ENCODE measurements at places on chromosomes 2 and 18.

GRCh38 chr18:27583466-27583865, 398.4 kb upstream of the CHST9 start:
- DNase-seq: no peak

- DNase-seq: no peak
These were observed 1115.9 kb upstream of the ZEB2 start for GRCh38 chr2:145635706-145636427.

DNA sequence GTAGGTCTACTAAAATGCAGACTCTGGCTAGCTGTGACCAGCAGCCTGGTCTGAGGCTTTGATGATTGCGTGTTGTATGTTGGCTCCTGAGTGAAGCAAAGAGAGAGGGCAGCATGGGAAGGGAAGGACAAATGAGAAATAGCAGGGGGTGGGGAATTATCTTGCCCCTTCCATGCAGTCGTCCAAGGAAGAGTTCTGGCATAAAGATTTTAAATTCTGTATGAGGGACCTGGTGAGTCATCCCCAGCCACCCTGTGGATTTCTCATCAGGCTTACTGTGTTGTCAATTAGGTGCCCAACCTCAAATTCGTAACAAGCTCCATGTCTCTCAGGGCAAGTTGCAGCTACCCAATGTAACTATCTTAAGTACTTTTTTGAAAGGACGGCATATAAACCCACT, 72.1 kb upstream of the NOSTRIN start:
- no peak for DNase-seq

GRCh38 chr2:113257516-113258264, 21.0 kb downstream of the PAX8 start:
- DNase-seq: no peak

- peak; percentile 17 for DNase-seq
These were observed 68.9 kb downstream of the BIRC6 start for GRCh38 chr2:32425719-32426141.

GRCh38 chr2:38092196-38092902, 16.4 kb upstream of the CYP1B1 start:
- no peak for DNase-seq

- no peak for DNase-seq
These were observed 198.8 kb upstream of the TWIST2 start for GRCh38 chr2:238649123-238649522.

- no peak for DNase-seq
These were observed 582.6 kb downstream of the CNTNAP5 start for GRCh38 chr2:124607679-124608078.

DNA sequence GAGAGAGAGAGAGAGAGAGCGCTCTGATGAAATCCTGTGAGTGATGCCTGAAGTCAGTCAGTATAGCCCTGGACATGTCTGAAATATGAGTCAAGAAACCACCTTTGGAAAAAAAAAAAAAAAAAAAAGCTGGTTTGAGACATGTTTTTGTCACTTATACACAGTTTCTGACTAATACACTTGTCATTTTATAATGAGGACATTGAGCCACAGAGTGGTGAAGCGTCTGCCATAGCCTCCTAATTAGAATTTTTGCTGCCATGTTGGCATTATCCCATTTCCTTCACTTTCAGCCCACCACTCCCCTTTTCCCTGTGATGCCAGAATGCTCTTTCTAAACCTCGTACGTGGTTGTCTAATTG, 15.7 kb upstream of the MYO3B start:
- DNase-seq: no peak

- DNase-seq: no peak
These were observed 1038.9 kb upstream of the ZEB2 start for GRCh38 chr2:145558617-145559350.

GRCh38 chr2:10089565-10090190, 9.5 kb upstream of the CYS1 start:
- DNase-seq: no peak

- no peak for DNase-seq
These were observed 231.7 kb downstream of the KLHL29 start for GRCh38 chr2:23616630-23617029.

DNA sequence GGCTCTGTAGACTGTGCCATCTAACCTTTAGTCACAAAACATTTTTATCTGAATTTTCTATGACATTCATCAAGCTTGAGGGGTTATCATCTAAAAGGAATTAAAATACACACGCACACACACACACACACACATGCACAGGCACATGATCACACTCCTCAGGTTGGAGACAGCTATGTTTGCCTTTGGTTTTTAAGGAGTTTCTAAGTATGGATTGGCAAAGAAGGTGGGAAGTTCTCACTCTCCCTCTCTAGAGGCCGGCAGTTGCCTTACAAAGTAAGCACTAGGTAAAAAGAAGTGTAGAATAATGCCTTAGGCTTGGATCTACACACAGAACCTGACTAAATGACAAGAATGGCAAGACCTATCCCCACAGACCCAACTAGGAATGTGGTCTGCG, 437.1 kb downstream of the ZEB2 start:
- DNase-seq: no peak

DNA sequence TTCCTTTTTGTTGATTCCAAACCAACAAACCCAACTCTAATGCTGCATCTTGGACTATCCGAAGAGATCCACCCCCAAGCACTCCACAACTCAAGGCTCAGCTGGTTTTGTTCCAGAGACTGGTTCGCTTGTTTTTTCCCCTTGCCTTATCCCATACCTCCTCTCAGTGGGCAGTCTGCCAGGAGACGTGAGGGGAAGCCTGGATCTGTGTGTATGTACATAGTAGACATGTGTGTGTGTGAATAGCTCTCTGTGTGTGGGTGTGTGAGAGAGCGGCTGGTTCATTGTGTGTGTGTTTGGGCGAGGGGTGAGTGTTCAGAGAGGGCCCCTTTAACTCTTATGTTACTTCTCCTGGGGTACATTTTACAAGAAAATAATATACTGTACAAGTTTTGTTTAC, 94.4 kb downstream of the NRP2 start:
- no peak for DNase-seq

GRCh38 chr18:46341986-46342525, 237.9 kb downstream of the HAUS1 start:
- no peak for DNase-seq

- DNase-seq: no peak
These were observed 358.9 kb downstream of the HRH4 start for GRCh38 chr18:24819141-24819890.

GRCh38 chr2:127608061-127609030, 37.6 kb upstream of the GPR17 start:
- no peak for DNase-seq

GRCh38 chr18:22822024-22822423, 111.1 kb upstream of the RBBP8 start:
- DNase-seq: no peak

GRCh38 chr18:9535430-9535991, 60.2 kb downstream of the RALBP1 start:
- DNase-seq: peak; percentile 92

DNA sequence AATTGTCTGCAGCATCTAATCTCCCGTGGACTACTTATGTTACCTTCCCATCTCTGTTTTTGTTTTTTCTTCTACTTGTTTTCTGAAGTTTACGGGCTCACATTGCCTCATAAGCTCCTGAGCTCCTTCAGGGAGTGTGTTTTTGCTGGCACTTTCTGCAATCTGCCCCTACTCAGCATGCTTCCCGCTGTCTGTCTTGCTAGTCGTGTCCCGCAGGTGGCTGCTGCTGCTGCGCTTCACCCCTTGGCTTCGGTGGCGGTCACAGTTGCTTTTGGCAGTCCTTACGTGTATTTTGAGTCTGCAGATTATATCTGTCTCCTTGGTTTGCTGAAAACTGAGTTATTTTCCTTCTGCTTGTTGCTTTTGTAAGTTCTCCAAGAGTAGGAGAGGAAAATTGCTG, 37.3 kb downstream of the FER1L5 start:
- DNase-seq: no peak

DNA sequence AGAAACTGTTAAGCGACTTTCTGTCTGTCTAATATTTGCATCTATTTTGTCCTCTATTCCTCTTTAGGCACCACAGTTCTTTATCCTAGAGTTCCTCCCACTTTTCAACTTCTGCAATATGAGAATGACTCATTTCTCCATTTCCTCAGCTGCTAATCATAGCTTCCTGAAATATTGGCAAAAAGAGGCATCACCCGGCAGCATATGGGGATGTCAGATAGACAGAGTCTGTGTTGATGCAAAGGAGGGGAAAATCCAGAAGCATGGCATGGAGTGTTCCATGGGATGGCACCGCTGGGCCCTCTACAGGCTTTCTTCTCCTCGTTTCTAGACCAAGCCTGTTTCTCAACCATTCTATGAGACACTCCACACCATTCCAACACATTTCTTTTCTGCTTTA, 93.4 kb downstream of the DOCK10 start:
- peak; percentile 34 for DNase-seq

DNA sequence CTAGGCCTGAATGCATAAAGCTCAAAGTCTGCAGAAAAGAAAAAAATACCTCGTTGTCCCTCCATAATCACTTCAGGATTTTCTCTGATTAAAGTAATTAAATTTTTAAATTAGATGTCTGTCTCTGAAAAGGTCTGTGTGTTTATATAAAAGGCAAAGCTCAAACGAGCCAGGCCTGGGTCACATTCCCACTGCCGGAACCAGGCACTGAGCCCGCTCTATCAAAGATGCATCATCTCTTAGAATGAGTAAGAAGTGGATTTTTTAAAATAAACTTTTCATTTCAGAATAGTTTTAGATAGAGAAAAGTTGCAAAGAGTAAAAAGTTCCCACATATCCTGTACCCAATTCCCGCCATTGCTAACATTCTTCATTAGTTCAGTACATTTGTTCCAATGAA, 202.1 kb upstream of the KYNU start:
- DNase-seq: no peak

- no peak for DNase-seq
These were observed 47.6 kb downstream of the ODC1 start for GRCh38 chr2:10400568-10400977.

DNA sequence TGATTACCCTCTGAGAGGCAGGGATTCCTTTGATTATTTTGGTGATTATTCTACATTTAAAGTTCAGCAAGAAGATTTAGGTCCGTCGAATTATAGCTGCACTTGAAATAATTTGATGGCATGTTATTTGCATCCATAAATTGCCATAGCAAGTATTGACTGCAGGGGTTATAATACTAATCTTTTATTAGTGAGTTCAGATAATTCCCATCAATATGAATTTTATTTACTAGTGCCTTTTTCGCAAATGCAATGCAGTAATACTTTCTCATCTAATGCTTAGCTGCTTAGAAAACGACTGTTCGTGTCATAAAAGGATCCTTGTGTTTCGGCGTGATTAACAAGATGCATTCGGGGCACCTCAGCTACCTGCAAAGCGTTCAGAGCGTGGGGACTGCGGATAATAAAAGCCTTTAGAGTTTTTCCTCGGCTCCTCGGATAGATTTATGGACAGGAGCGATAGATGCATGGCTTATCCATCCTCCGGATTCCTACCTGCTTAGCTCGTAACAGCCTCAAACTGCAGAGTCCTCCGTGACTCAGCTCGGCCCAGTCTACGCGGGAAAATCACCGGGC, 2.5 kb upstream of the GBX2 start:
- no peak for DNase-seq

- DNase-seq: no peak
These were observed 33.5 kb downstream of the RAB10 start for GRCh38 chr2:26067186-26067974.

GRCh38 chr2:45872211-45872610, 220.7 kb downstream of the PRKCE start:
- no peak for DNase-seq

GRCh38 chr2:190065839-190066238, 3.3 kb upstream of the MSTN start:
- DNase-seq: no peak
